ENCODE measurements at places on chromosomes 3 and 15.

DNA sequence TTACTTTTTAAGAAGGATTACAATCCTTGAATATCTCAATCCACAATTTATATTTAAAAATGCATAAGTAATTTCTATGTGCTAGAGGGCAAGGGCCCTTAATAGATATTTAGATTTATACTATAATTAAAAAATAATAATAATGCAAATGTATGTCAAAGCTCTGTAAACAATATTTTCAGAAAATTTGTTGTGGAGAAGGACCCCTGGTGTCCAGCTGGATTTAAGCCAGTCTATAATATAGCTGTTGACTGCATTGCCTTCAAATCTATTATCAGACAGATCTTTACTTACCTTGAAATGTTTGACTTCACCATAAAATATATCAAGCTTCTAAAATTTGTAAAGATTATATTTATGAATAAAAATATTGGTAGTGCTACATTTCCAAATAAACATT is 65.6 kb downstream of the ZBTB20 start:
- DNase-seq, result no peak

DNA sequence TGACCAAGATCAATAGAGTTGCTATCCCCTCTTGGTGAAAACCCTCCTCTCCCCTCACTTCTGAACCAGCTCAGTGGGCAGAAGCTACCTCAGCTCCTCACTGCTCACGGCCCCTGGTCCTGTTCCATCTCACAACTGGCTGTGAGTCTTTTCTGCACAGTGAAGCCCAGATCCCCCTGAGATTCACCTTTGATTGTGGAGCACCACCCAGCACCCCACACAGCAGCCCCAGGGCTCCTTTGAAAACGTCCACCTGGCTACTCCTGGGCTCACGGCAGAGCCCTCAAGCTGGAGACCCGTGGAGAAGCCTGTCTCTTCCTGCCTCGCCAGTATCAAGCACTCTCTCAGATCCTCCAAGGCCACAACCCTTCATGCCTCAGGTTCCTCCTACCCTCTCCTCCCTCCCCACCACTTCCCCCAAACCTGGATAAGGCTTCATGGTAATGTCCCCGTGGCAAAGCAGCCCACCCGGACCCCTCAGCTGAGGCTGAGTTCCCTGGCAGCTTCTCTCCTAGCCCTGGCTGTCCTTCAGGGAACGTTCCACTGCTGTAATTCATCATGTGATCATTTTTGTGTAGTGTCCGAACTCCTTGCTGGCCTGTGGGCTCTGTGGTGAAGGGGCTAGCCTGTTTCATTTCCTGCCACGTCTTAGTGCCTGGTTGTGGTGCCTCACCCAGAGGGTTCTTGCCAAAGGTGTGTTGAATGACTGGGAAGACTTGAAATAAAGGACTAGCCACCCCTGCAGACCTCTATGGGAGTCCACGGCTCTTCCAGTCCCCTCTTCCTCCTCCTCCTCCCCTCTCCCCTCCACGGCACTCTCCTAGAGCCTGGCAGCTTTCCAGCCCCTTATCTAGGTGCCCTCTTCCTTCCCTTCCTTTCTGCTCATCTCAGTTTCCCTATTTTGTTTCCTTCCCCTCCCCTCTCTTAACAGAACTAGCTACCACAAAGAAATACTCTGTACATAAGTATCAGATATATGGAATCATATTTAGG is 44.5 kb downstream of the KY start:
- no peak for DNase-seq

DNA sequence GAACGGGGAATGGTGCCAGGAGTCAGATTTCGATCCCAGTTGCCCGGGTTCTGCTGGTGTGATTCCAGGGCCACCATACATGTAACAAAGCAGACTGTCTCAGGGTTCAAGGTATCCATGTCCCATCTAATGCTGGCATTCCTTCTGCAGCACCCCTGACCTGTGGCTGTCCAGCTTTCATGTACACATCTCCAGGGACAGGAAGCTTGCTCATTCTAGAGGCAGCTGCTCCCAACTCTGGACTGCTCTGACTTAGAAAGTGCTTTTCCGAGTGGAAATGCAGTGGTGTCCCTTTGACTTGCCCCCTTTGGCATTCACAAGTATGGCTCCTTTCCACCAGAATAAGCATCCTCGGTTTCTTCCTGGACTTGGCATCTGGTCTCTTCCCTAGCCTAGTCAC is 30.9 kb downstream of the PML start:
- DNase-seq, result no peak

DNA sequence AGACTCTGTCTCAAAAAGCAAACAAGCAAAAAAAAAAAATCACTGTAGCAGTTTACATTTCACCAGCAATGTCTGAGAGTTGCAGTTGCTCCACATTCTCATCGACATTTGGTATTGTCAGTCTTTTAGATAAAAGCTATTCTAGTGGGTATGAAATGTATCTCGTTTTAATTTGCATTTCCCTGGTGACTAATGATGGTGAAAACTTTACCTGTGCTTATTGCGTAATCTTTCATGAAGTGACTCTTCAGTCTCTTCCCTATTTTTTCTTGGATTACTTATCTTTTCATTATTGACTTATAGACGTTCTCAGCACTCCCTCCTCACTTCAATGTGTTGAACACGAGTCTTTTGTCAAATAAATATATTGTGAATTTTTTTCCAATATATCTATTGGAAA is 37.2 kb upstream of the CLSTN2 start:
- DNase-seq, result no peak

DNA sequence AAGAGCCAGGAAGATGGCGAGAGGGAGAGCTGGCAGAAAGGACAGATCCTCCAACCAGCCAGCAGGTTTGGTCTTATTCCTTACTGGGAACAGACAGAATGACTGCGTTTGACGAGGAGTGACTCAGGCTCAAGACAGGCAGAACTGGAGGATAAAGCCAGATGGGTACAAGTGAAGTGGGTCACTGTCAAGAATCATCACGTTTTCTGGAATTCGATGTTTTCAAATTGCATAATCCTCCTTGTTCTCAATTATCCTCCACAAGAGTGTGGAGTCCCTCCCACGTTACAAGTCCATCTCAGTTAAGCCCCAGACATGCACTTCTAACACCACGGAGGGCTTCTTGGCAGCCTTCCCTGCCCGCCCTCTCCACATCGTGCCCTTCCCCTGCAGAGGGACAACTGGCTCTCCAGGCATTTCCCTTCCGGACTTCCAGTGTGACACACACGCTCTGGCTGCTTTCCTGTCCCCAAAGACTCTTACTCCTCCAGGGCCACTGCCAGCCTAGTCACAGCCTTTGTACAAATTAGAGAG is 183.1 kb downstream of the CHST2 start:
- DNase-seq, result no peak

DNA sequence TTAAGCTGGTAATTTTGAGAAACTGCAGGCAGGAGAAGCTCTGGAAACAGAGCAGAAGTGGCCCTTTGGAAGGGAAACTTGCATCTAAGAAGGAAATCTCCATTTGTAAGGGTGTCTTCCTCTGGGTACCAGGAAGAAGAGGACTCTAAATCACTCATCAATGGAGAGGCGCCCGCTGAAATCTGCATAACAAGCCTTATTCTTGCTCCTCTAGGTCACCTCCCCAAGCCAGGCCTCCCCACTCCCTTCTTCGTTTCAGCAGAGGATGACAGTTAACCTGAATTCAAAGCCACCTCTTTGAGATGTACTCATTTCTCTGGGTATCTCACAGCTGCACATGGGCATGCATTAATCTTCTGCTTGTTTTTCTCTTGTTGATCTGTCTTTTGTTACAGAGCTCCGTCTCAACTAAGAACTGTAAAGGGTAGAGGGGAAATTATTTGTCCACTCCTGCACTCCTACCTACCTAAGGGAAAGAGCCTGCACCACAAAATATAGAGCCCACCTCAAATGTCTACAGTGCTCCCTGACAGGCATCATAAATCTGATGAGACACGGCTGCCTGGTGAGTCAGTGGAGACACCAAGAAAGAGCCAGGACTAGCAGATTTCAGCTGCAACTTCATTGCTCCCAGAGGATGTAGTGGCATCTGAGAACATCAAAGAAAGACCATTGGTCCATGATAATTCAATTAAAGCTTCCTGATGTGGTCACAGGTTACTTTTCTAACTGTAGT is 51.5 kb downstream of the GABRB3 start:
- no peak for DNase-seq

GRCh38 chr15:70266412-70267121 is 168.8 kb upstream of the TLE3 start:
- no peak for DNase-seq

DNA sequence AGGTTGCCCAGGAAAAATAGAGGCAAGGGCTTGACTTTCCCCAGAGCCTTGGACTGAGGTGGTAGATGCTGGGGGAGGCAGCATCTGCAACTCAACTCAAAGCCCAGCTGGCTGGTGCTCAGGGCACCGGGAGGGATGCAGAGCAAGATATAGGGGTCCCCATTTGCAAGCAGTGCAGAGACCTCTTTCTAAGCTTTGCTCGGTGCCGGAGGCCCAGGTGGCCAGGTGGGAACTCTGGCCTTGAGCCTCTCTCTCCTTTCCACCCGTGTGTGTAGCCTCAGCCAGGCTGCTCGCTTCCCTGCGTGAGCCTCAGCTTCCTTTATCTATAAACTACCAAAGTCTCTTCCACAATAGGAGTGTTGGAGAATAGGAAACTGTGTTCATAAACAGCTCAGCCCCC is 36.5 kb downstream of the SLC6A6 start:
- no peak for DNase-seq

DNA sequence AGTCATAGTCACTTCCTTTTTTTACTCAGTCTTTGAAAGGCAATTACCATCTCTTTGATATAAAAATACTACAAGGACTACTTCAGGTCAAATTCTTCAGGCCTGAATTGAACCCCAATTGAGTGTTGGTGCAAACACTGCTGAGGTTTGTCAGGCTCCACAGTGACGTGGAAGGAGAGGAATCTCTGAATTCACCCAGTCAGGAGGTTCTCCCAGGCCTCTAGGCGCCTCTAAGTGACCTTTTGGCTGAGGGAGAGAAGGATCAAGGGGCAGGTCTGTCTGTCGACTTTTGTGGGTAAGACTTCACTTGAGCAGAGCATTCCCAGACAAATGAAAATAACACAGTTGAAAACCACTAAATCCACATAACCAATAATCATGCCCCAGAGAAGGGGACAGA is 227.6 kb upstream of the CHRNA7 start:
- DNase-seq, result no peak

- DNase-seq, result peak; percentile 23
Observed at GRCh38 chr15:44593042-44593736, 56.2 kb downstream of the EIF3J start.

GRCh38 chr15:90550919-90551318 is 21.2 kb downstream of the CRTC3 start:
- no peak for DNase-seq

- no peak for DNase-seq
Observed at GRCh38 chr3:37163262-37164015, 10.9 kb downstream of the LRRFIP2 start.

DNA sequence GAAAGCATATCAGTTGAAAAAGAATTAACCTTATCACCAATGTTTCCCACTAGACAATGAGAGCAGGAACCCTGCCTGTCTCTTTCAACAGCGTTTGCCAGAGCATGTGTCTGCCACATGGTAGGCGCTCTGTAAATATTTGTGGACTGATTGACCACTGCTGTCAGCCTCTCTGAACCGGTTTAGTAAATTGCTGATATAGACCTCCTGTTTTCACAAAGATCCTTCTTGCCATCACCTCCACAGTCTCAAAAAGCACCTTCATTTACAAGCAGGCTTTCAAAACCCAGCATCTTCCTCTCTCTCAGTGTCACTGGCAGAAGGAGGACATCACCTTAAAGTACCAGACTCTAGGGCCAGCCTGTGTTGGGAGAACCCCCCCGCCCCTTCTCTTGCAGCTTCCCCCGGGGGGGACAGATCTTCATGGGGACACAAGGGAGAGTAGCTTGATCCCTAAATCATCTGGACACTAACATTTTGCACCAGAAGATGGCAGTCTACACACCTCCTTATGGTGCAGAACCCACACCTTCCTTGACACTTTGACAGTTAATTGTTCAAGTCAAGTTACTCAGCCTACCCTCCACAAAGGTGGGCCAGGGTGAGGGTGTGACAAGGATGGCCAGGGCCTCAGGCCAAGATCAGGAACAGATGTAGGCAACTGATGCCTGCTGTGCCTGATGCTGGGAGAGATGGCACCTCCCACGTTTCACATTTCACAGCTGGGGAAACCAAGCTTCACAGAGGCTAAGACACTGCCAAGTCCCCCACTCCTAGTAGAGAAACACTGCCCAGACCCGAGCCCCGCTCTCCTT is 37.8 kb upstream of the USP3 start:
- DNase-seq, result peak; percentile 89

GRCh38 chr3:124860599-124860998 is 26.6 kb downstream of the ITGB5 start:
- no peak for DNase-seq

- no peak for DNase-seq
Observed at GRCh38 chr3:149332771-149333170, 665 bp downstream of the TM4SF18 start.

- DNase-seq, result no peak
Observed at GRCh38 chr3:120129718-120130513, 35.7 kb upstream of the GSK3B start.

- DNase-seq, result no peak
Observed at GRCh38 chr15:41154412-41154811, 38.3 kb upstream of the INO80 start.

DNA sequence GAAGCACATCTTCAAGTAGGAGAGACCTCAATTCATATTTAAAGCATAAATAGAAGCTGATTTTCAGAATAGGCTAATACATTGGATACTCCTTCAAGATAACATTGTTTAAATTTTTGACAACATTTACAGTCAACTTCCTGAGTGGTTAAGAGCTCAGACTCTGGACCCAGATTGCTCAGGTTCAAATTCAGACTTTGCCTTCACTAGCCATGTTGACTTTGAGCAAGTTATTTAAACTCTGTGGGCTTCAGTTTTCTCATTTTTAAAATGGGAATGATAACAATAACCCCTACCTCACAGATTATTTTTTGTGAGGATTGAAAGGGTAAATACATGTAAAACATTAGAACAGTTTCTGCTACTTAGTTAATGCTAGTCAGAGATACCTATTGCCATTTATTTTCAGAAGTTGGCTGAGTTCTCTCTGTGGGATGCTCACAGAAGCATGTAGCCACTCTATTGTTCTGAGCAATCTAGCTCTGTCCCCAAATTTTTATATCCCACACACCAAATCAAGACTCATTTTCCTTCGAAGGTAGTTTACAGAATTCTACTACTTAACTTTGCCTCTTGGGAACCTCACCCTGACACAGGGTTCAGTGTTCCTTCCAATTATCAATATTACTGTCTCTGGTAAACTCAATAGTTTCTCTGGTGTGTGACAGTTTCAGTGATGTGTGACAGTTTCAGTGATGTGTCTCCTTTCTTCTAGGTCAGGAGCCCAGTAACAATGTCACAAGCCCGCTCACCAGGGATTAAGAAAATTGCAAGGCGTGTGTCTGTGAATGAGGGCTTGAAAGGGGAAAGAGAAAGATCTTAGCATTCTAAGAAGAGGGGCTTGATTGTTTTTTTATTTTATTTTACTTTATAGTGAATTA is 79.4 kb upstream of the OSTN start:
- no peak for DNase-seq

GRCh38 chr15:92667970-92668485 is 12.5 kb upstream of the FAM174B start:
- DNase-seq, result no peak

All from CD4-positive, alpha-beta T cell (primary cell).